ENCODE measurements at places on chromosomes 3 and 15. TPM values are rescaled to one million over a fixed set of nuclear protein-coding genes. Genes with fewer than 3 reads are reported as not detected.

Gene GPR27
- polyA plus RNA-seq: not detected

Gene BFSP2
- polyA plus RNA-seq: not detected

Gene ZNF80
- polyA plus RNA-seq: not detected

Gene SEC22C
- polyA plus RNA-seq: 32.3 TPM

Gene CYP1A2
- not detected for polyA plus RNA-seq

Gene LRRC2
- polyA plus RNA-seq: 4.2 TPM

Gene GHRL
- polyA plus RNA-seq: not detected

Gene ROPN1
- polyA plus RNA-seq: 0.29 TPM

Gene GOLGA8G
- not detected for polyA plus RNA-seq
